Mesothelial cell of epicardium (in vitro differentiated cells): ENCODE measurements at places on chromosomes 6 and 20. TPM values are rescaled to one million over a fixed set of nuclear protein-coding genes. Genes with fewer than 3 reads are reported as not detected.
A peak's percentile ranks its signal among the peaks of the same experiment; 100 is the strongest.

DNA sequence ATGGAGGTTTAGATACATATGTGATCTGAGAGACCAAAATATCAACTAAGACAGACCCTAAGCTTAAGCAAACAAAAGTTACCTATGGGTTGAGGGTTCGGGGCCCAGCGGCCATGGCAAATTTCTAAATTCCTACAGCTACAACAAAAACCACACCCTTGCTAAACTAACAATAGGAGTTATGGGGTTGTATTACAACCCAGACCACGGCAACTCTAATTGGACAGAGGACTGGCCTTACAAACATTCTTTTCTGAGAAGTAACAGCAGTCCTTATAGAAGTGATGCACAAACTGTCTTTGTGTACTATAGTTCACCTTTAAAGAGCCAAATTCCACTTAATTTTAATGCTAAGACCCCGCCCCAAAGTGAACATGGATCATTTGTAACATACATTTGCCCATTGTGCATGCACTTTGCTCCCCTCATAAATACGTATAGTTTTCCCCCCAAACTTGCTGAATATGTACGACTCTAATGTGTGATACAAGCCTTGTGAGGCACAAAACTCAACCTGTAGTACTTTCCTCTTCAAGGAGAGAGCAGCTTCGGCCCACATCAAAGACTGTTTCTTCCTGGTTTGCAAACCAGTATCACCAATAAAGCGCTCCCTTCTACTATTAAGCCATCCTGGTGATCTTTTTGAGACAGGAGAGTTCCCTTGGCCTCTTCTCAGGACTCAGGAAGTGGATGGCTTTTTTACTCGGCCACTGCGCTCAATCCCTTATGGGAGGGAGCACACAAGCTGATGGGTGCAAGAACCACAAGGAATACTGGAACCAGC, 25.6 kb upstream of the MBOAT1 start:
- H3K27ac ChIP-seq = no peak overlapping the region
- no peak for DNase-seq
- H3K27me3 ChIP-seq = no peaks in the 10 kb centered on the region
- H3K36me3 ChIP-seq = no peaks in the 10 kb centered on the region

DNA sequence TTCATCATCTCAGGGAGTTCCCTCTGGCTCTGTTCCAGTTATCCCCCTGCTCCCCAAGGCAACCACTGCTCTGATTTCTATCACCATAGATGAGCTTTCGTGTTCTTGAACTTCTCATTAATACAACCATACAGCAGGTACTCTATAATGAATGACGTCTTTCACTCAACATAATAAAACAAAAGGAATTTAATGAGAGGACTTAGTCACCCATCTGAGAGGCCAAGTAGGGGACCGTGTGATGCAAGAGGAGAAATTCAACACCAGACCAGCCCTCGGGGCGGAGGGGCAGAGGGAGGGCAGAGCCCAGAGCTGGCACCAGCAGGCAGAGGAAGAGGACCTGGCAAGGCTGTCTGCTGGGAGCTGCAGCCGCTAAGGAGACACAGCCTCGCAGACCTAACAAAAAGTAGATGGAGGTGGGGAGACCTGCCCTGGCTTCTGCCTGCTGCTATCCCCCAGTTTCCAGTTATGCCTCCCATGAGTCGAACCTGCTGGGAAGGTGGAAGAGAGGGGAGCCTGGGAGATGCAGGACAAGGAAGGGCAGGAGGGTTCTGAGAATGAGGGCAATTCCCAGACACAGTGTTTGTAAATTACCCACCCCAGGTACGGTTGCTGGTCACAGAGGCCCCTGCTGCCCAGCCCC, 13.8 kb downstream of the CCN5 start:
- no peak overlapping the region for H3K27ac ChIP-seq
- H3K4me3 ChIP-seq = no peak overlapping the region
- H3K36me3 ChIP-seq = no peaks in the 10 kb centered on the region
- H3K4me1 ChIP-seq = peaks cover 5% of the 10 kb centered on the region

- no peak overlapping the region for H3K4me3 ChIP-seq
- peaks cover 34% of the 10 kb centered on the region for H3K36me3 ChIP-seq
- no peaks in the 10 kb centered on the region for H3K27me3 ChIP-seq
- no peak for DNase-seq
Observed at GRCh38 chr6:42294759-42295158, 77.1 kb upstream of the MRPS10 start.

The ZNF341 gene
- 5.3 to 5.4 TPM (median 5.4 TPM) in 3 replicates for total RNA-seq

DNA sequence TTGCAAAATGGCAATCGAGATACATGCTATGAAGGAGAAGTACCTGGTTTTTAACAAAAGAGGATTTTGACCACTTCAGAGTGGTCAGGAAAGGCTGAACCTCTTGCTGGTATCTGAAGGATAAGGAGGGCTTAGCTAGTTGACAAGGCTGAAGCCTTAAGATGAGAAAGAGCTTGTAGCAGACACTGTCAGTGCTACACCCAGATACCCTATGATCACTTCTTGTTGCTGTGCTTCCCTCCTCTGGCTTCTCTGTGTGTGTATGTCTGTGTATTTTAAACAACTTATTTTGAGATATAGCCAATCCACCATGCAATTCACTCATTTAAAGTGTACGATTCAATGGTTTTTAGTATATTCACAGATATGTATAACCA, 38.9 kb upstream of the TGM2 start:
- H3K4me1 ChIP-seq = no peaks in the 10 kb centered on the region
- DNase-seq = no peak
- no peak overlapping the region for H3K4me3 ChIP-seq

DNA sequence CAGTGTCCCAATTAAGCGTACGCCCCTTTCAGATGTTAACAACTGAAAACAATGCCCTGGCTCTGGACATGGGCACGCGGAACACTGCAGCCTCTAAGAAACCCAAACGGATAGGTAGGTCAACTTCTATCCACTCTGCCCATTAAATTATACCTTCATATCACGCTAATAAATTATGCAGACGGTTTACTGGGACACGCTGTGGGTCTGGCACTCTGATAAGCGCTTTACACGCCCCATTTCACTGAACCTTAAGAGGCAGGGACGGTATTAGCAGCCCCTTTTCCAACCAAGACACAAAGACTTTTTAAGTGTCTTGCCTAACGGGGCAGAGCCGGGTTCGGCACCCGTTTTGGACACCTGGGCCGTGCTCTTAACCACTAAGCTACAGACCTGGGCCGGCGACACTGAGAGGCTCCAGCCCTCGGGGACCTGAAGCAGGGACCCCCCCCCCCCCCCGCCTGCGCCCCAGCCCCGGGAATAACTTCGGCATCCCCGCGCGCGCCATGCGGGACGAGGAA, 744 bp downstream of the STAU1 start:
- peak overlapping the region; percentile 75 for H3K4me3 ChIP-seq
- DNase-seq = no peak
- no peaks in the 10 kb centered on the region for H3K27me3 ChIP-seq
- H3K4me1 ChIP-seq = peaks cover 27% of the 10 kb centered on the region
- no peaks in the 10 kb centered on the region for H3K36me3 ChIP-seq

The KIAA1755 gene
- total RNA-seq = 3.3 to 4.4 TPM (median 3.6 TPM) in 3 replicates

GRCh38 chr20:24493181-24493580, 23.8 kb downstream of the SYNDIG1 start:
- no peak overlapping the region for H3K27ac ChIP-seq
- no peaks in the 10 kb centered on the region for H3K27me3 ChIP-seq
- H3K4me1 ChIP-seq = peaks cover 7% of the 10 kb centered on the region
- no peaks in the 10 kb centered on the region for H3K36me3 ChIP-seq
- no peak for DNase-seq

DNA sequence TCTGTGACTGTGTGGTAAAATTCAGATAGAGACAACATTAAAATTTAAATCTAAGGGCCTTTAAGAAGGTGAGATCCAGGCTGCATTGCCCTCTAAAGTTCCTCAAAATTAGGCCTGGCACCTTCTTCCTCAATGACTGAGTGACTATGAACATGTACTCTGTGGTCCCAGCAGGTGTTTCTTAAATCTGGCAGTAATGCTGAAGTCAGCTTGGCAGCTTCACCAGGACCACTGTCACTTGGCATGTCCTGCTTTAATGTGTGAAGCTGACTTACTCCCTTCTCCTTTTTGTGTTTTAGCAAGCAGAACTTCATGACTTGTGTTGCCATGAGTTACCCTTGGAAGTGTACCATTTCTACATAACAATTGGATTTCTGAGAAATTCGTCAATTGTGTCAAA, 141.7 kb downstream of the NKAIN2 start:
- H3K4me3 ChIP-seq = no peak overlapping the region
- H3K27me3 ChIP-seq = peaks cover 45% of the 10 kb centered on the region
- H3K4me1 ChIP-seq = no peaks in the 10 kb centered on the region
- no peaks in the 10 kb centered on the region for H3K36me3 ChIP-seq
- DNase-seq = no peak

The PSORS1C1 gene
- total RNA-seq = 0.29 to 1.1 TPM (median 0.72 TPM) in 3 replicates

GRCh38 chr6:10098756-10099528, 315.9 kb downstream of the TFAP2A start:
- no peaks in the 10 kb centered on the region for H3K27me3 ChIP-seq
- peak overlapping the region; percentile 66 for H3K4me3 ChIP-seq
- H3K36me3 ChIP-seq = peaks cover 1% of the 10 kb centered on the region
- DNase-seq = peak; percentile 51
- H3K4me1 ChIP-seq = peaks cover 35% of the 10 kb centered on the region
- peak overlapping the region; percentile 98 for H3K27ac ChIP-seq

The SIRPB2 gene
- not detected in 3 replicates for total RNA-seq

DNA sequence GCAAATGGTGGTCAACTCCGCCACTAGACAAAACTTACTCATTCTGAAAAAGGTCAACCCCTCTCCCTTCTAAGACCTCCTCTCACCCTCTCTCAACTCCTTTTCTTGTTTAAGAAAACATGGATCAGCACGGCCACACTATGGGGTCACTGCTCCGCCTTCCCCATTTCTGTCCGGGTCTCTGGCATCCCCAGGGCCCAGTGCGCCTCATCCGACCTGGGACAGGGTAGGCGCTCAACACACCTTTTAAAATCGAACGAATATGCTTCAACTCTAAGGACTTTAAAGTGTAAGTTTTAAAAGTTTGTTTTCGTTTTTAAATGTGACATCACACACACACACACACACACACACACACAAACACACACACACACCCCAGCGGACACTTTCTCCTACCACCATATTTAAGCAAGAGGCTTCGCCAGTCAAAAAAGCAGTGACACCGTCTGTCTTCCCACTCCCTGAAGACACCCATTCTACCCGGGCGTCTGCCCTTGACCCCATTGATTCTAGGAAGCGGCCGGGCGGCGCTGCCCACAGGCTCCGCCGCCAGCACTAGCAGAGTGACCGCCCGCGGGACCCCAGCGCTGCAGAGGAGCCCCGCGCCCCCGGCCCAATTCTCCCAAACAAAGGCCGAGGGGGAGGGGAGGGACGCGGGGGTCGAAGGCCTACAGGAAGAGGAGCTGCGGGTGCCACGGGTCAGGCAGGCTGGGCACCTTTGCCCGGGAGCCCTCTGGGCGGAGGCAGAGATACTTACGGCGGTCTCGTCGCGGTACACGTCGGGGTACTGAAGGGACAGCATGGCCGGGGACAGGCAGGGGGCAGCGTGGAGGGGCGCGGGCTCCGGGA, 568 bp downstream of the PREP start:
- peak overlapping the region; percentile 87 for H3K4me3 ChIP-seq
- H3K36me3 ChIP-seq = no peaks in the 10 kb centered on the region
- H3K27ac ChIP-seq = peak overlapping the region; percentile 74

The MLN gene
- total RNA-seq = not detected in 3 replicates

- no peak overlapping the region for H3K4me3 ChIP-seq
- H3K36me3 ChIP-seq = peaks cover 4% of the 10 kb centered on the region
- no peak for DNase-seq
- peaks cover 29% of the 10 kb centered on the region for H3K4me1 ChIP-seq
Observed at GRCh38 chr6:134287859-134288537, 29.9 kb downstream of the SGK1 start.

- peaks cover 24% of the 10 kb centered on the region for H3K36me3 ChIP-seq
- no peak overlapping the region for H3K4me3 ChIP-seq
- peak; percentile 9 for DNase-seq
- peaks cover 26% of the 10 kb centered on the region for H3K4me1 ChIP-seq
- no peaks in the 10 kb centered on the region for H3K27me3 ChIP-seq
Observed at GRCh38 chr20:49563015-49563980, 4.6 kb downstream of the PTGIS start.

GRCh38 chr6:79734374-79734773, 103.2 kb downstream of the SH3BGRL2 start:
- H3K27me3 ChIP-seq = no peaks in the 10 kb centered on the region
- H3K4me3 ChIP-seq = no peak overlapping the region
- H3K36me3 ChIP-seq = no peaks in the 10 kb centered on the region
- no peak overlapping the region for H3K27ac ChIP-seq
- H3K4me1 ChIP-seq = no peaks in the 10 kb centered on the region
- no peak for DNase-seq

DNA sequence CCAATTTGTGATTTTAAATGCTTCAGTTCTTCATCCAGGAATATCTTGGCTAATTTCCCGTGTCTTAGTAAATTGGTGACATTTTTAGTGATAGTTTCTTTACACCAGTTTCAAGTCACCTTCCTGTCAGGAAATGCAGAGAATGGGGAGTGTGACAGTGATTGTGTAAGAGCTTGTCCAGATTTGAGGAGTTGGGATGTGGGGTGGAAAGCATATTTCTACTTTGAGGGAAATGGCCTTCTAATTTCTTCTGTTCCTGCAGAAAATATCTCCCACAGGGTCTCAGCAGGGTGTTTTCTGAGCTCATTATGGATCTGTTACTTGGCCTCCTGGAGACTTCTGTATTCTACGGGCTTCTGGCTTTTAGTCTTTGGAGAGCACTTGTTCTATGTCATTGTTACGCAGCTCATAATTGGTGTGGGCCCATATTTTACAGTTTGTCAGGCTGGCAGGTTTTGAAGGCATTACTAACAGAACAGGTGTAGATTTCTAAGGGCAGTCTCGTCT, 65.6 kb downstream of the TMEM200A start:
- DNase-seq = no peak
- no peak overlapping the region for H3K4me3 ChIP-seq
- H3K27ac ChIP-seq = no peak overlapping the region
- H3K36me3 ChIP-seq = no peaks in the 10 kb centered on the region
- peaks cover 9% of the 10 kb centered on the region for H3K4me1 ChIP-seq
- H3K27me3 ChIP-seq = no peaks in the 10 kb centered on the region

The SLC26A8 gene
- 0.27 to 0.38 TPM (median 0.29 TPM) in 3 replicates for total RNA-seq

DNA sequence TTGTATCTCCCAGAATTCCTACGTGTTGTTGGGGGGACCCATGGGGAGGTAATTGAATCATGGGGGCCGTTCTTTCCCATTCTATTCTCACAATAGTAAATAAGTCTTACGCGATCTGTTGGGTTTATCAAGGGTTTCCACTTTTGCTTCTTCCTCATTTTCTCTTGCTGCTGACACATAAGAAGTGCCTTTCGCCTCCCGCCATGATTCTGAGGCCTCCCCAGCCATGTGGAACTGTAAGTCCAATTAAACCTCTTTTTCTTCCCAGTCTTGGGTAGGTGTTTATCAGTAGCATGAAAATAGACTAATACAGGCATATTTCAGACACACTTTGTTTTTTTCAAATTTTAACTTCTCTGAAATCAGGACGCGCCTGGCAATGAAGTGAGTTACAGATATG, 14.4 kb upstream of the PGK2 start:
- H3K27me3 ChIP-seq = no peaks in the 10 kb centered on the region
- no peak overlapping the region for H3K4me3 ChIP-seq
- H3K36me3 ChIP-seq = no peaks in the 10 kb centered on the region
- no peak for DNase-seq

The UFL1 gene
- total RNA-seq = 39.4 to 40.2 TPM (median 39.5 TPM) in 3 replicates

The NHLRC1 gene
- 1.2 to 1.9 TPM (median 1.8 TPM) in 3 replicates for total RNA-seq

GRCh38 chr6:132007474-132008190, 56.5 kb upstream of the CCN2 start:
- no peak overlapping the region for H3K27ac ChIP-seq
- H3K4me3 ChIP-seq = no peak overlapping the region
- peaks cover 2% of the 10 kb centered on the region for H3K36me3 ChIP-seq
- no peak for DNase-seq
- no peaks in the 10 kb centered on the region for H3K4me1 ChIP-seq

GRCh38 chr20:36582821-36583220, 9.4 kb downstream of the TGIF2 start:
- H3K27ac ChIP-seq = peak overlapping the region; percentile 30
- H3K27me3 ChIP-seq = no peaks in the 10 kb centered on the region
- DNase-seq = no peak
- H3K36me3 ChIP-seq = peaks cover 23% of the 10 kb centered on the region
- H3K4me3 ChIP-seq = no peak overlapping the region

The RIPOR2 gene
- 1.7 to 1.9 TPM (median 1.7 TPM) in 3 replicates for total RNA-seq
